ENCODE measurements at places on chromosomes 16 and 17. TPM values are rescaled to one million over a fixed set of nuclear protein-coding genes. Genes with fewer than 3 reads are reported as not detected.

Gene AXIN1
- total RNA-seq = 26.9 TPM

Gene SOST
- not detected for total RNA-seq

Gene CIBAR2
- not detected for total RNA-seq

Gene OR1A1
- total RNA-seq = not detected

Gene KARS1
- total RNA-seq = 148 TPM

Gene ALDH3A2
- total RNA-seq = 143 TPM

Gene ACADVL
- 646 TPM for total RNA-seq

Gene ETV4
- 147 TPM for total RNA-seq

Gene RHBDF2
- total RNA-seq = 52.3 TPM

Gene HYDIN
- 0.12 TPM for total RNA-seq

Gene CACNG1
- not detected for total RNA-seq

Measured in PC-3 (cell line).